ENCODE measurements at places on chromosomes 13 and 19. TPM values are rescaled to one million over a fixed set of nuclear protein-coding genes. Genes with fewer than 3 reads are reported as not detected.

The GRK1 gene
- 0.54 TPM for total RNA-seq

GRCh38 chr13:27353708-27354107 lies 70.7 kb upstream of the GTF3A start:
- no peak for DNase-seq

The VSTM1 gene
- total RNA-seq, result 2.2 TPM

The MISP gene
- not detected for total RNA-seq

- DNase-seq, result no peak
These were observed 205.4 kb downstream of the PDS5B start for GRCh38 chr13:32791545-32792172.

DNA sequence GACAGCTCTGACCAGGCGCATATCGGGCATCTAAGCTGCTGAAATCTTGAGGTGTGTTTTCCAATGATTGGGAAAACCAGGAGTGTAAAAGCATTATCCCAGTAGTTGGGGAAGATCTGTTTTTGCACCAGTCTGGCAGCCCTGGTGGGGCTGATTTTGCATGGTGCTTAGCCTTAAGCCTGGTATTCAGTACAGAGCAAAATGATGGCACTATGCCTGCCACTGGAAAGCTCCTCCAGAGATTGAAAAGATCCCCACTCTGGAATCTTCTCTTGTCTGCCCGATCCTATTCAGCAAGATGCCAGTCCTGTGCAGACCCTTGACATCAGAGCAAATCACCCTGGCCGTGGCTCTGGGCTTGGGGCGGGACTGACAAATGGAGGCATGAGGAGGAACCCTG lies 44.7 kb upstream of the SIAH3 start:
- DNase-seq, result no peak

The CCDC169 gene
- total RNA-seq, result 3.1 TPM

DNA sequence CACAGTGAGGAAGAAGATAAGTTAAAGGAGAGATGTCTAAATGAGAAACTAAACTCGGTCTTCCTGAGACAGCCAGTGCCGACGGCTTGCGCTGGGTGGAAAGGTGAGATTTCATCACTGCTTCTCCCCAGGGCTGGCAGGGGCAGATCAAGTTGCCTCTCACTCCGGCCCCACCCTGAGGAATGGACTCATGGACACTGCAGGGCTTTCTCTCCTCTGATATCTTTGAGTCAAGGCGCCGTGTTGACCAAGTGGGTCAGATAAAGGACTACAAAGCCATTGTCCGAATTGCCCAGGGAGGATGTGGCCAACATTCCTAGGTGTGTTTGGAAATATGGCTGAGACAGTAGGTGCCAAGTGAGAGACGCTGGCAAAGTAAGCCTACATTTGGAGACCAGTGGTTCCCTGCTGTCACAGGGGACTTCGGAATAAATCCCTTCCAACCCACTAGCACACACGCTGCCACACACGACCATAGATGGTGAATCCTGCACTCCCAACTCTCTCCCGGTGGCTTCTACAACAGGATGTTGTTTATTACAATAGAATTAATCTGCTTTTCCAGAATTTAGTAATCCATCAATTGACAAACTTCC lies 156.5 kb upstream of the TSC22D1 start:
- no peak for DNase-seq

The S1PR4 gene
- not detected for total RNA-seq

The NCCRP1 gene
- total RNA-seq, result not detected

- no peak for DNase-seq
These were observed 3.5 kb upstream of the CYP2S1 start for GRCh38 chr19:41189425-41190065.

The TTC9B gene
- total RNA-seq, result 1.1 TPM

- DNase-seq, result no peak
These were observed 192.6 kb downstream of the COL4A1 start for GRCh38 chr13:110114316-110114715.

GRCh38 chr13:73195091-73195490 lies 136.3 kb downstream of the KLF5 start:
- DNase-seq, result no peak
